Fibroblast of skin of scalp (primary cell): ENCODE measurements at places on chromosomes 7 and 10.

DNA sequence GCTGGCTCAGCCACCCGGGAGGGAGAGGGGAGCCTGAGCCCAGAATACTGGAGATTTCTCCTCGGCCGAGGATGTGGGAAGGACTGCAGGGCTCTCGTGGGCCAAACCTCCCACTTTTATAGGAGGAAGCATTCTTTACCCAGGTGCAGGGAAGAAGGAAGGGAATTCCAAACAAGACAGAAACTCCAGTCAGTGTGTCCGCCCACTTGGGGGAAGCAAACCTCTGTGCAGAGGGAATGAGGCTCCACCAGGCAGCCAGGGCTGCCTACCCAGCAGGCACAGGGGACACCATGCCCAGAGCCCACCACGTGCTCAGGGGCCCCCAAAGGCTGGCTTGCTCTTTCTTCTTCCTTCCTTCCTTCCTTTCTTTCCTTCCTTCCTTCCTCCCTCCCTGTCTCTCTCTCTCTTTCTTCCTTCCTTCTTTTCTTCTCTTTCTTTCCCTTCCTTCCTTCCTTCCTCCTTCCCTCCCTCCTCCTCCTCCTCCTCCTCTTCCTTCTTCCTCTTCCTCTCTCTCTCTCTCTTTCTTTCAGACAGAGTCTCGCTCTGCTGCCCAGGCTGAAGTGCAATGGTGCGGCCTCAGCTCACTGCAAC is 15.4 kb upstream of the FZD9 start:
- DNase-seq: no peak

DNA sequence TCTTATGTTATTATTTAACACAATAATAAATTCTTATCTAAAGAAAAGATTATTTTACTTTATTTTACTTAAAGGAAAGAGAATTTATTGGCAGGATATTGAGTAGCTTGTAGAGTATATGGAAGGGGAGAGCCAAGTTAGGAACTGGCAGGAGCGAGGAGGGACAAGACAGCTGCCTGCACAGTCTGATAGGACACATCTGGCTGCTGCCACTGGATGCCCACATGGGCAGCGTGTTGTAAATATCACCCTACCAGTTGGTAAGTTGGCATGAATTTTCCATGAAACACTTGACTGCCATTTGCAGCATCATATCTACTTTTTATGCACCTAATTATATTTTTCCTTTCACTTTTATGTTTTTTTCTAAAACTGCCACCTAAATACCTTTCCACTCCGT is 19.6 kb downstream of the SRI start:
- no peak for DNase-seq

- no peak for DNase-seq
These were observed 162.7 kb downstream of the AKR1D1 start for GRCh38 chr7:138238734-138239659.

GRCh38 chr7:22174574-22174953 is 182.4 kb downstream of the RAPGEF5 start:
- DNase-seq: no peak

DNA sequence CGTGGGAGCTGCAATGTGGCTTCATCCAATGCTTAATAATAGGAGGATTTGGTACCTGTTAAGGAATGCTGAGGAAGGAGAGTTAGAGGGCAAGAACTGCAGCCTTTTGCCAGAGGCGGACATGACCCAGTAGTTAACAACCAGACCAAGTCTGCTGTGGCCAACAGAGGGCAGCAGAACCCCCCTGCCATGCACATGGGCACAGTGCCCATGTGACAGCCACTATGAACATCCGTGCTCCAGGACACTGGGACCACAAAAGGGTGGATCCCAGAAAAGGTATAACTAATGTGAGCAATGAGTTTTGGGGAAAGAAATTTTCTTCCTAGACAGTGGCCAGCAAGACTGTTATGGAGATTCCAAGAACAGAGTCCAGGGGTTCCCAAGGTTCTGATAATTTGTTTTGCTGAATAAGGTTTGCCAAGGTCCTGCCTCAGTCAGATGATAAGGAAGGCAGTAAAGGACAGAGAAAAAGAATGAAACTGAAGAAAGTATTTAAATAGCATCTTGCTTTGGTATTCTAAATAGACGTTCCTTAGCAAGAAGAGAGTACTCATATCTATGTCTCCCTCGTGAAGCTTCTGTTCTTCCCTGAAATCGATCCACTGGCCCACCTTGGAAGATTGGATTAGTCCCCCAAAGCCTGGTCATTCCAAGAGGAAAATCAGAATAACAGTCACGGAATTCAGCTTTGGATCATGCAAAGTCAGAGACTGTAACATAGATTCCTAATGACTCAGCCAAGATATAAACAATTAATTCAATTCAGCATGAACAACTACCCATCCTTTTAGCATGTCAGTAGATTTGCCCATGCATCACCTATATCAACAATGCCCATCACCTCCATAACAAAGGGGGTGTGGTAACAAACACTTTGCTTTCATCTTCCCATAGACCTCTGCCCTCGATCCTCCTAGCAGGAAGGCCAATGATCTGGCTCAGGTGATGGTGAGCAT is 56.0 kb downstream of the LGI1 start:
- peak; percentile 48 for DNase-seq

DNA sequence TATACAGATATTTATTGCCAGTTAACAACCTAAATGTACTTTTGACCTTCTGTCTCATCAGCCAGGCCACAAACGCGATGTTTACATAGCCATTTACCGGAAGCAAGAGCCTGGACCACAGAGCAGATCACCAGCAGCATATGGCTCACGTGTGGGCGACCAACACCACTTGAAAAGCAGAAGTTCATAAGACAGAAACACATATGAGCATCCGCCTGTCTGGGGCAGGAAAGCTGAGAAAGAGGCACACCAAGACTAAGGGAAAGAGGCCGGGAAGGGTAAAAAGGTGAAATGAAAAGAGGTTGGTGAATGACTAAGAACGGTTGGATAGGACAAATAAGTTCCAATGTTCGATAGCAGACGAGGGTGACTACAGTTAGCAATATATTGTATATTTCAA is 1.3 kb downstream of the ABCB1 start:
- no peak for DNase-seq

DNA sequence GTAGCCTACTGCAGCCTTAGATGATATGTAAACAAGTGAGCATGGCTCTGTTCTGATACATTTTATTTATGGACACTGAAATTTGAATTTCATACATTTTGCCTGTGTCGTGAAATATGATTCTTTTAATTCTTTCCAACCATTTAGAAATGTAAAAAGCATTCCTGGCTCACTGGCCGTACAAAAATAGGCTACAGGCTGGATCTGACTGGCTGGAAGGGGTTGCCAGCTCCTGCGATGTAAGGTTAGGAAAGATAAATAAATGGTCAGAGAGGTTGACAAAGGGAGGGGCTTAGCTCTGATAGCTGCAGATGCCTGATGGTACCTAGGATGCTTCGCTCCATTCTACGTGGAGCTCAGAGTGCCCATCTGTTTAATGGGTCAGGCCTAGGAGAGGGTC is 3.4 kb downstream of the ADCYAP1R1 start:
- DNase-seq: no peak

DNA sequence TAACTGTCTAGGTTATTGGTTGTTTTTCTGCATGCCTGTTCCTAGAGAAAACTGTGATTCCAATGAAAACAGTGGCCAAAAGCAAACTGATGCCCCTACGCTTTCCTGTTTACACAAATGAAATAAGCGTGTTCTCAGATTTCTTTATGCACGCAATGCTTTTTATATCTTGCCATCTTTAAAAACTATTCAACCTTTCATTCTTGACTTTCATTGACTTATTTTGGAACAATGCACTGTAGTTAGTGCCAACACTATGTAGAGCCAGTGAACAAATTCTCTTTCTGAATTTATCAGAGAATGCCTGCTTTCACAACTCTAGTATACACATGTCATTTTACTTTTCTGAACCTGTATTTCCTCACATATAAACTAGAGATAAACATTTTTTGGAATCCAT is 86.6 kb downstream of the CABCOCO1 start:
- no peak for DNase-seq

DNA sequence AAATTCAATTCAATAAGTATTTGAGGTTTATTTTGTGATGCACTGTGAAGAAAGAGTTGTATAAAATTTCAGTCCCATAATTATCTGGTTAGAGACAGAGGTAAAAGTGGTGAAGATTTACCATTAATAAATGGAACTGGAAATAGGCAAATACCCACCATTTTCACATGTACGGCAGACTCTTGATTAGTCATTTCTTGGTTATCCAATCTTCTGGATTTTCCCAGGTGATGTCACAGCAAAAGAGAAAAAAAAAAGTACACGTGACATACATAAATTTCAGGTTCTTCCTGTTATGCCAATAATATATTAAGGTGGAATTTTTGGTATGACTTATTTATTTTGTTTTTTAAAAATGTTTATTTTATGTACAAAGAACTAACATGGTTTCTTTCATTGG is 26.8 kb downstream of the NT5C3A start:
- no peak for DNase-seq

DNA sequence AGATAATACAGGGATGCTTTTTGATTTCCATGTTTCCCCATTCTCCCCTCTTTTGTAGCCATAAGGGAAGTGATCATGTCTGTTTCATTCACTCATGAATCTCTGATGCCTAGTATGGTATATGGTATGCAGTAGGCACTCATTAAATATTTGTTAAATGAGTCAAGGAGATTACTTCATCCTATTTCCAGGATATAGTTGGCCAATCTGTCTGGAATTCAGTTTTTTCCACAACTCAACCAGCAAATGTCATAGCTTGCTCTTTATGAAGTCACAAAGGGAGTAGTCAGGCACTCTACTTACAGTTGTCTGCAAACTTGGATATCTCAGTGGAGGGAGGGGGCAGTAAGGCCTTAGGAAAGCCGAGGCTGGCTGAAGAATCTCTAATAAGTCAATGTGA is 853.6 kb downstream of the LRMDA start:
- DNase-seq: peak; percentile 94

DNA sequence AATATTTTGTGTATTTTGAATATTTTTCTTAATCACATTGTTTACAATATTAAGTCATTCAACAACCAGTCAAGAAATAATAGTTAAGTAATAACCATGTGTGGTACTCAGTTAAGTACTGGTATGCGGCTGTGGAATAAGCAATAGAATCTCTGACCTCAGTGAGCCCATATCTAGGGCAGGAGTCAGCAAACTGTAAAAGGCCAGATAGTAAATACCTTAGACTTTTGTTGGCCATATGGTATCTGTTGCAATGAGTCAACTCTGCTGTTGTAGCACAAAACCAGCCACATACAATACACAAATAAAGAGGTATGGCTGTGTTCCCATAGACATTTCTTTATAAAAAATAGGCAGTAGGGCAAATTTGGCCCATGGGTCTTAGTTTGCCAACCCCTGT is 311.6 kb upstream of the SEMA3A start:
- no peak for DNase-seq

DNA sequence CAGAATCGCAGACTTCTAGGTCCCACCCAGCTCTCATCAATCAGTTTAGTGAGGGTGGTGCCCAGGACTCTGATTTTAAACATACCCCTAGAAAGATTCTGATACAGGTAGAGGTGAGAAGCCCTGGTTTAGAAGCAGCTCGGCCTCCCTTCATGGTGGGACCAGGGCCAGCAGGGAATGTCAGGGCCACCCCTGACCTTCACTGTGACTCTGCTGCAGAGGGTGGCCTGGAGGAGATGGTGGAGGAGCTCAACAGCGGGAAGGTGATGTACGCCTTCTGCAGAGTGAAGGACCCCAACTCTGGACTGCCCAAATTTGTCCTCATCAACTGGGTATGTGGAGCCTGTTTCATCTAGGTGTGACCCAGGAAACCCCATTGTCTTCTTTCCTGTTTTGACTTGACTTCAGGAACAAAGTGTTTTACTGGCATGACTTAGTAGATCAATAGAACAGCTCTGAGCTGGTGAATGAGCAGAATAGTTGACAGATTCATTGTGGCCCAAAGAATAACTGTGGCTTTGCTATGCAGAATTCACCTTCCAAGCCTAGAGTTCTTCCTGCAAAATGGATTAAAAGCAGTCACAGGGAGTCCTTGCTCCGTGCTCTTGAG is 7.2 kb downstream of the DBNL start:
- DNase-seq: no peak

GRCh38 chr10:14625192-14625631 is 149.5 kb downstream of the FAM107B start:
- no peak for DNase-seq

DNA sequence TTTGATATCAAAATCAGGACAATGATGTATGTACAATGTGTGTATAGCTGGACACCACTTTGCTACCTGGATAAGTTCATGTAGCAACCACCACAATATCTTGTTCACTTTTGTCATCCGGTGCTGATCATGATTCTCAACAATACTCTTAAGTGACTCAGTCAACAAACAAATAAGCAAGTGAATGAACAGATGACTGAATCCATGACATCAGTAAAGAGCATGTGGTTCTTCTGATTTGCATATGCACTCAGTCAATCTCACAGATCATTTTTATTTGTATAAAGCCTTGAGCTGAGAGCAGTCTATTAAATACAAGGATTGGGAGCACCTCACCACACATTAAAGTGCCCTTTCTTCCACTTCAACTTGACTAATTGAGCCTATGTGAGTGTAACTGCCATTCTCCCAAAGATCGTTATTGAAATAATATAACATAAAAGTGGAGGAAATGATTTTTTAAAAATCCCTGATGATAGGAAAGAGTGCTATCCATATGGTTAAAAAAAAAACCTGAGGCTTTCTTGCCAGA is 69.5 kb downstream of the NPSR1 start:
- no peak for DNase-seq

- no peak for DNase-seq
These were observed 52.8 kb upstream of the CCAR1 start for GRCh38 chr10:68668231-68668630.

- DNase-seq: peak; percentile 79
These were observed 55.8 kb upstream of the CDCA7L start for GRCh38 chr7:22001345-22002004.

- DNase-seq: no peak
These were observed 2.9 kb upstream of the IFRD1 start for GRCh38 chr7:112447406-112447805.

DNA sequence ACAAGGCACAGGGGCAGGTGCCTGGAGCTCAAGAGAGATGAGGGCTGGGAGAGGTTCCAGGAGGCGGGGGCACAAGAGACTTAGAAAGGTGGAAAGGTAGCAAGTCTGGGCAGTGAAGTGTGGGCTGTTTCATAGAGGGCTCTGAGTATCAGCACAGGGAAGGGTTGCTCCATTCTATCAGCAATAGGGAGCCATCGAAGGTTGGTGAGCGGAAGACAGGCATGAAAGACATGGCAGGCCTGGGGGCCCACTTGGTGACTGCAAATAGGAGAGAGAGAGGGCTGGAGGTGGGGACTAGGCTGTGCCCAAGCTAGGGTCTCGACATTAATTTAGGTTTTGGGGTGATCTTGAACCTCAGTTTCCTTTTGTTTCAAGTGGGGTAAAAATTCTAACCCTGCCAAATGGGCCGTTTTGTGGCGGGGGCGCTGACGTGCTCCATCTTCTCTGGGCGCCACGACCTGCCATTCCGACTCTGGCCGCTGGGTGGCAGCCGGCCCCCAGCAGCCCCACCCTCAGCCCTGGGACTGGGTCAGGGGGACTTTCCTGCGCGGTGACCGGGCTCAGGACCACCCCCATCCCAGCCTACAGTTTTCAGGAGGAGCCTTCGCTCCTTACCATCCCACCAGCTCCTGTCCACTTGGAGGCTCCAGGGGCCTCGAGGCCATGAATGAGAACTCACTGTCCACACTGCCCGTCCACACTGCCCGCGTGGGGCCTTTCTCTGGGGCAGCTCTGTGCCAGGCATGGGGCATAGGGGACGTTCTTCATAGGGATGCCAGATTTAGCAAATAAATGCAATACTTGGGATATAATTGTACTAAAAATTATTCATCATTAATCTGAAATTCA is 37.2 kb upstream of the PCBD1 start:
- peak; percentile 28 for DNase-seq
